T47D (cell line): ENCODE measurements at places on chromosomes 3 and 15.

DNA sequence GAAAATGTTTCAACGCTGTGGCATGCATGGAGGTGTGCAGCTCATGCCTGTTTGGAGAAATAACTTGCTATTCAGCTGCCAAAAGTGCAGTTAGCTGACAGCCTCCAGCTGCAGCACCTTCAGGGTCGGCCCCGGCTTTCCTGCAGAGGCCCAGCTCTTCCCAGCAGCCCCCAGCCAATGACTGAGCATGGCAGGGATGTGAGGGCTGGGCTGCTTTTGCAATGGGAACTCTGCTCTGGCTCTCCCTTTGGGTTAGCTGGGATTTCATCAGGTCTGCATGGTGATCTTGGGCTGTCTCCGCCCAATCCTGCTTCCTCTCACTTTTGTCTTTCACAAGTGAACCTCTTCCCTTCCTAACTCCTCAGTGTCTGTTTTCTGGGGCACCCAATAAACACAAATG, 396.6 kb downstream of the EPHB1 start:
- no peak for DNase-seq

DNA sequence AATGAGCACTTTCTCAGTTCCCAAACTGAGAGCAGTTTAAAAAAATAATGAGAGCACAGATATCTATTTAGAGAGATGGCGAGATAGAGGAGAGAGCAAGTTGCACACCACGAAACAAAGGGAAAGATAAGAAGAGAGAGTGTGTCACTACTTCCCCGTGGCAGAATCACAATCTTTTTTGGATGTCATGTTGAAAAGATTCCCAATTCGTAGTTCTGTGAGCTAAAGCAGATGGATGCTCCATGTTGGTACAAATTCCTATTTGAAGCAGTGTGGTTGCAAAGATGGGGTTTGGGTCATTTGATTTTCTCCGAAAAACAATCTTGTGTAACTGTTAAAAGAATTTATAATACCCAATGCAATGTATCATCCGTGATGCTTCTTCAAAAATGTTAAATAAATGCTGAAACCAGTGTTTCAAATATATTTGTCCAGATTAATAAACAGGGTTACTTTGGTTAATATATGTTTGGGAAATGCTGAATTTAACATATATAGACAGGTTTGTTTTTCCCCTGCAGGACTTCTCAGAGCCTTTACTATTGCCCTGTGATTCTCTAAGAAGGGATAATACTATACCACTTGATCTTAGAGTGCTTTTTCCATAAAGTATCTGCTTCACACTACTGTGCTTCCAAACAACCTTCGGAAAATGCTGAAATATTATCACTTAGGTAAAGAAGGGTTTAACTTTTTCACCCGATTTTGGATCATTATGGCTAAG, 128.5 kb downstream of the MDFIC2 start:
- DNase-seq: no peak

DNA sequence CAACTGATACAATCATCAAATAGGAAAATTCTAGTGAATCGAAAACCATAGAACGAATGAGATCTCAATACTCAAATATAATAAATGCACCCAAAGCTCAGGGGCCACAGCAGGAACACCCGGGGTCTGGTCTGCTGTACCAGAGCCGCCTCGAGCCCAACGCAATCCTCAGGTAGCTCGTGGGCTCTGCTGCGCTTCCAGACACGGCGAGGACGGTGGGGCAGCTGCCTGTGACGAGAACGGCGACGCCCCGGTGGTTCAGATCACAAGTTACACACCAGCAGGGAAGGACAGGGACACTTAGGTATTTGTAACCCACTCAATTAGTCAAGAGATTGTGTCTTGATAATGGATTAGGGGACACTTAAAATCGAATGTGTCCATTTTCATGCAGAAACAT, 54.6 kb downstream of the NIPA2 start:
- DNase-seq: no peak

DNA sequence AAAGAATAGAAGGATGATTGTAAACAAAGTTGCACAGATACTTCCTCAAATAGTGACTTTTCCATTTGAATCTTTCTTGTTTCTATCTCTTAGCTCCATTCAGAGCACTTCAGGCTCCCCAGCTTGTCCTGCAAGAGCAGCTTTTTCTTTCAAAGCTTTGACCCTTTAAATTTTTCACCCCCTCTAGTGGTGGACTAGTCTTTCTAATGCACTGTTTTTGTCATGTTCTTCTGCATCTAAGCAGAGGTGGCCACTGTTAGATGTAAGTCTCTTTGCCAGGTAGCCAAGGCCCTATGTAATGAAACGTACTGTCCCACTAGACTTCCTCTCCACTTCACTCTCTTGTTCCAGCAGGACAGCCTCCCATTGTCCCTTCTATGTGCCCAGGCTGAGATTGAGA, 74.0 kb upstream of the MANF start:
- DNase-seq: peak; percentile 41

DNA sequence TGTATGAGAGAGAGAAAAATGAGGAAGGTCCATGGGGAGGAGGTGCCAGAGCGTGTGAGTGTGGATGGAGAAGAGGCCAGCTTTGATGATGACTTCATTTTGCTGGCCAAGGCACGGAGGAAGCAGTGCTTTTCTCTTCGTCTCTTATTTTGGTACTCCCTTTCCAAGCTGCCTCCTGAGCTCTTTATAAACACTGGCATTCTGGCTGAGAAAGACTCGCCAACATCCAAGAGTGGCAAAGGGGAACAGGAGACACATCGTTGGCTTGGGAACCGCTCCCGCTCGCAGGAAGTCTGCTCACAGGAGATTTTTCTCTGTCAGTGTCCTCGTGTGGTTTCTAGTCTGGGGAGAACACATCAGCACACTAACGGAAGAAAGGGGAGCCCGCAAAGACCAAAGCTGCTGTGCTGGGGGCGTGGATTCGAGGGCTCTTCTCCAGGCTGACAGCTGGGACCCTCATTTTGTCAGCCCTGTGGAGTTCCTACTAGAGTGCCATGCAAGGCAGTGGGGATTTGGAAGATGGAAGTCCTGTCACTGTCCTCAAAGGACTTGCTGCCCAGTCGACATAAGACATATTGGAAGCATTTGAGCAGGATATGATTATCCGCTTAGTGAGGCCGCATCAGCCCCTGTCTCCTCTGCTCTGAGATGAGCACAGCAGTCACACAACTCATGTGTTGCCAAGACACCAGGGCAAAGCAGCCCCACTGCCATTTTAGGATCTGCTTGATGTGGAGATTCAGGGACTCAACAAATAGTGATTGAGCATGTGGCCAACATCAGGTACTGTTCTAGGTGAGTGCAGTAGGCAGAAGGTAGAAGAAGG, 8.0 kb upstream of the SEMA4B start:
- no peak for DNase-seq

DNA sequence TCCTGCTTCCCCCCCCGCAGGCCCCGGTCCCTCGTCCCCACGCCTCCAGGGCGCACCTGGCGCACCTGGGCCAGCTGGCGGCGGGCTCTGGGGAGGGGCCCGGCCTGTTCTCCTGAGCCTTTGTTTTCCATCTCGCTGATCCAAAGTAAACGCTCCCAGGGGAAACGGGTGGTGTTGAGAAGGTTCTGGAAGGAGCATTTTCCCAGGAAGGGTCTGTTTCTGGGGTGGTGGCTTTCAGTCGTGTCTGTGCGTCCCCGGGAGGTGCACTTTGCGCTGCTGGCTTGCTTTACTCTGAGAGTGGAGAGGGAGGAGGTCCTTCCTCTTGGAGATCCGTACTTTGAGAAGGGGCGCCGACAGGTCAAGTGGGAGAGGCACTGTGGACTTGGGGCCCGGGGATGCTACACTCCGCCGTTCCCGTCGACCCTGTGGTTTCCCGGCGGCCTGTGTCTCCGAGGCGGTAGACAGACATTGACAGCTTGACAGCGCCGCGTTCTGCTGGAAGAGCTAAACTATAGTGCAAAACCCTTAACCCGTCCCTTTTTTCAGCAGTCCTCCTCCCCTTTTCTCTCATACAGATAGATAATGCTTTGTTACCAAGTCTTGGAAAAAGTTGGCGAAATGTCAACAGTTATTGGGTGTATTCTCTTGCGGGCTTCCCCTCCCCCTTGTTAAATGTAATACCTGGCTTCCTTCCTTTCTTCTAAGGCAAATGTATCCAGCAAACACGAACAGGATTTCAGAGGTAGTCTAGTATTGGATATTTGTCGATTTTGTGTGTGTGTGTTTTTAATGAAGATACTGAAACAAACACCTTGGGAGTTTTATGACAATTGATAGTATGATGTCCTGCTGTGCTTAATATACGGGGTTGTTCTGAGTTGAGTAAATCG, 6.5 kb downstream of the TPM1 start:
- DNase-seq: no peak

DNA sequence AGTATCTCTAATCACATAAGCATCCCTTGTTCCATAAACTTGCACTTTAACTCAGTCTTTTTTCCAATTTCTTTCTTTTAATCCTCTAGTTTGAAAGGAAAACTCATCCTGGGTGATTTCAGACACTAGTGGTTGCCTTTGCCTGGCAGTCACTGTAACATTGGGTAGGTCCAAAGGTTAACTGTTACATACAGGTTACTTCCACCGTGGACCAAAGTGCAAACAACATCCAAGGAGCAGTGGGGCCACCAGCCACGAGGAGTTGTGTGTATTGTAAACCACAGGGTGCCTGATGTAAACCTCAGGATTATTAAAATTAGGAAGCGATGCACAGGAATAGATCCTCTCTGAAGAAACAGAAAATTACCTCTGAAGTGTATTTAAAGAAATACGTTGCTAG, 75.0 kb downstream of the HCN4 start:
- DNase-seq: no peak

- DNase-seq: no peak
Measured at GRCh38 chr3:67044295-67044694, 46.2 kb downstream of the KBTBD8 start.

- no peak for DNase-seq
Measured at GRCh38 chr3:5464649-5465048, 277.1 kb downstream of the EDEM1 start.

DNA sequence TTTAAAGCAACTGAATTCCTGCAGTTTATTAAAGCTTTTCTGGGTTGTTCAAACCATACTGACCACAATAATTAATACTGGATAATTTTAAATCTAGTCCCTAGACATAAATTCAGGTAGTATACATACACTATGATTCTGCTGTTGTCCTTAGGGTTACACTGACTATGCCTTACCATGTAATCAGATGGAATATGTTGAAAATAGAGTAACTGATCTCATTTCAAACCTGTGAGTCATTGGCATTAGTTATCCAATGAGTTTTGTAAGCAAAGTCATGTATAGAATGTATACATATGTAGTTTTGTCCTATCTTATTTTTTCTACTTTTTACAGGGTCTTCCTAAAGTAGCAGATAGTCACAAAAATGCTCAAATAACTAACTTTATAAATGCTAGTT, 517.1 kb upstream of the CCDC54 start:
- DNase-seq: no peak

- DNase-seq: no peak
Measured at GRCh38 chr15:67331676-67332075, 77.1 kb downstream of the IQCH start.

DNA sequence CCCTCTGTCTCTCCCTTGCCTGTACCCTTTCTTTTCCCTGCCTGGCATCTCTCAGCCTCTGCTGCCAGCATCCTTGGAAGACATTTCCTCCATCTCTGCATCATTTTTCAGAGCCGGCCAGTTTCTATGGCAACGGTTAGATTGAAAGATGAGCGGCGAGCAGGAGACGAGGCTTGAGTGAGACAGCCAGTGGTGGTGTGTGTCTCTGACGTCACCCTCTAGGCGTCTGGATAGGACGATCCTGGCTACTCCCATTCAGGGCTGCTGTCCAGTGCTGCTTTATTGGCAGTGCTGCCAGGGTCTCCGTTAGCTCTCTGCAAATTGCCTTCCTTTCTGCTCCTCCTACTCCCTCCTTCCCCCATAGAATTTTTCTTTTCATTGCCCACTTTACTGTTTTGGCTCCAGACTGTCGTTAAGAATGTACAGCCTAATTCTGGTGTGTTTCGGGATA, 57.9 kb downstream of the TRAK1 start:
- peak; percentile 84 for DNase-seq

DNA sequence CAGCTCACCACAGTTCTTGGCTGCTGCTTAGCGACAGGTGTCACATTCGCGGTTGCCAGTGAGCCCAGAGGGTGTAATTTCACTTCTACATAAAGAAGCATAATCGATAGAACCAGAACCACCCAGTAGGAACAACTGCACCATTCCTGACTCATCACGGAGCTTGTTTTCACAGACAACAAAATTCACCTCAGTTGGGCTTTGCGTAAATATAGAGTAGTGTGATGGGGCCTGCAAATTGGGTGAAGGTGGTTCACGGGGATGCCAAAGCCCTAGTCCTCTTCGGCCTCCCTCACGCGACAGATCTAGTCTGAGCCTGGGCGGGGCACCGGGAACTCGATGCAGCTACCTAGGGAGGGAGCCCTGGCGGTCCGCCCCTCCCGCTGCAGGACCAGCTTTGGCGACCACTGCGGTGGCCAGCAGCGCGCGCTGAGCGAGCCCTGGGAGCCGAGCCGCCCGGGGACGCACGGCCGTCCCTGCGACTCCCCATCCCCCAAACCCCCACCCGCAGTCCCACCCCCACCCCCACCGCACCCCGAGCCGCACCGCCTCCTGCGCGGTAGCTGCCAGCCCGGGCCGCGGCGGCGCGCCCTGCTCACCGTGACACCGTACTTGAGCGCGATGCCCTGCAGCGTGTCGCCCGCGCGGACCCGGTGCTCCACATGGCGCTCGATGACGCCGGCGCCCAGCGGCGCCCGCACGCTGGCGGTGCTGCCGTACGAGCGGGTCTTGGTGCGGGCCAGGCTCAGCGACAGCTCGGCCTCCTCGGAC, 519 bp downstream of the LYSMD2 start:
- peak; percentile 53 for DNase-seq

DNA sequence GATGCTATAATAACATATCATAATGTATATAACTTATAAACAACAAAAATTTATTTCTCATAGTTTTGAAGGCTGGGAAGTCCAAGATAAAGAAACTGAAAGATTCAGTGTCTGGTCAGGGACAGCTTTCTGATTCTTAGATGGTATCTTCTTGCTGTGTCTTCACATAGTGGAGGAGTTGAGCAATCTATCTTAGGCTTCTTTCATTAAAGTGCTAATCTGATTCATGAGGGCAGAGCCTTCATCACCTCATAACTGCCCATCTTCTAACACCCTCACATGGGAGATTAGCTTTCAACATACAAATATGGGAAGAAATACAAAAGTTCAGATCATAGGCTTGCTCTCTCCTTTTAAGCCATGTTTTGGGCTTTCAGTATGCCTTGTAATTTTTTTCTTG, 774.8 kb upstream of the EPHA6 start:
- no peak for DNase-seq

DNA sequence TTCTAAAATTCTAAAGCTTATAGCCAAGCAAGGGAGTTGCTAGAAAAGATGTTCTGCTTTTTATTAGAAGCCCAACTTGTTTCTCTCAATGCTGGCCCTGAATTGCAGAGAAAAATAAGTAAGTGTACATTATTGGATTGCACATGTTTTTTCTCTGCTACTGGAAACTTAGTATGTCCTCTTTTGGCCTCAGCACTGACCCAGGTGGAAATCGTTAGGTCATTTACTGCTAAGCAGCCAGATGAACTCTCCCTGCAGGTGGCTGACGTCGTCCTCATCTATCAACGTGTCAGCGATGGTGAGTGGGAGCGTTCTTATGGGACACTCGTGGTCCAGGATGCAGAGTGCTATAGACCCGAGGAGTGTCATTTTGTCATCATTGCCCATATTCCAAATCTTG, 69.8 kb downstream of the DHX36 start:
- no peak for DNase-seq

- DNase-seq: no peak
Measured at GRCh38 chr15:77716632-77717332, 84.1 kb upstream of the LINGO1 start.
